SJSA1 (cell line): ENCODE measurements at places on chromosomes 7 and 10.

- no peak for DNase-seq
These were observed 244.7 kb downstream of the KIF20B start for GRCh38 chr10:89946106-89946505.

- DNase-seq, result peak; percentile 80
These were observed 12.1 kb downstream of the HKDC1 start for GRCh38 chr10:69232252-69232651.

DNA sequence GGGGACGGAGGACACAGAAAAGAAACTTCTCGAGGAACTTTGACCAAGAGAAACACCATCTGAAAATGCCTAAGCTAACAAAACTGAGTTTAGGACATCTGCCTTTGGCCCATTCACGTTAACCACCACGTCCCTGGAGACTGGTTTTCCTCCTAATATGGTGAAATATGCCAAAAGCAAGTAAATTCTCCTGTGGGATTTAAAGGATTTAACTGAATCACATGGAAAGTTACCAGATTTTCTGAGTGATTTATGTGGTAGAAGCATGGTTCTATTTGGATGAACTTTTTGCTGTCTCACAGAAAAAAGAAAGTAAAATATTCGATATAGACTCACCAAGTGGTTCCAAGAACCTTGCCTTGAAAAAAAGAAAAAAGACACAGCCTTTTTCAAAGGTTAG is 30.4 kb upstream of the BMPER start:
- DNase-seq, result no peak

DNA sequence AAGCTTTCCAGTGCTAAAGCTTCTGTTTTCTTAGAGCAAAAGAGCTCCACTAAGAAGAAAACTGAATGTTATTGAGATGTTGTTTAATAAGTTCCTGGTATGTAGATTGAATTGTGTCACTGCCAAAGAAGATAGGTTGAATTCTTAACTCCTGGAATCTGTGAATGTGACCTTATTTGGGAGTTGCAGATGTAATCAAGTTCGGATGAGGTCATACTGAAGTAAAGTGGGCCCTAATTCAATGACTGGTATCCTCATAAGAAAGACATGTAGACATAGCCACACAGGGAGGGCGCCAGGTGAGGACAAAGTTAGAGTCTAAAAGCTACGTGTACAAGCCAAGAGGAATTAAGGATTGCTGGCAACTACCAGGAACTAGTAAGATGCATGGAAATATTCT is 732.1 kb upstream of the C7orf33 start:
- no peak for DNase-seq
